ENCODE measurements at places on chromosomes 12 and 14.

DNA sequence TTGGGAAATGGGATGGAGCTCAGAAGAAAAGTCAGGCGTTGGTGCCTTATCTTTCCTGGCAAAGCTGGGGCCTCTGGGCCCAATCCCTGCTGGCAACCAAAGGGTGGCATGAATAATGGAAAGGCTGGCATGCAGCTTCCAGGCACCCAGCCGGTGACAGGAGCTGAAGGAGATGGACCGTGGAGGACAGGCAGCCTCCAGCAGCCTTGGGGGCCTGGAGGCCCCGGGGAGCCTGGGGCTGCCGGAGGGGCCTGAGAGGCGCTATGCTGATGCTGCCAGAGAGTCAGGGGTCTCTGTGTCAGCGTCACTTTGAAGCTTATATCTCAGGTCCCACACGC is 38.2 kb upstream of the EML1 start:
- DNase-seq, result no peak

DNA sequence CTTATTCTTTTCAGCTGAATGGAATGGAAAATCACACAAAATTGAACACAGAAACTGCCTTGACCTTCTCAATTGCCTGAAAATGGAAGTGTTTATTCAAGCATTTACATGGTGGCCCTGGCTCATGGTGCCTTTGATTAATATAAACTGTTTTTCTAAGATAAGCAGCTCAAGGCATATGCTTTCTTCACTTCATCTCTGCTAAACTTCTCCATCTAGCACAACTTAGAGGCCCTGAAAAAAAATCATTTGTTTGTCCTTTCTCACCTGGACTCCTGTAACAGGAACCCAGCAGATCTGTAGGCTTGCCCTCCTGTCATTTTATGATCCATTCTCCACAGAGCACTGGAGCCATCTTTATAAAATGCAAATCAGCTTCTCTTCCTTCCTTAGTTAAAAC is 117.5 kb upstream of the KRR1 start:
- no peak for DNase-seq

GRCh38 chr12:96143827-96144565 is 50.2 kb upstream of the ELK3 start:
- no peak for DNase-seq

GRCh38 chr12:123160801-123161487 is 10.1 kb upstream of the PITPNM2 start:
- no peak for DNase-seq

GRCh38 chr12:115257791-115258190 is 573.8 kb upstream of the TBX3 start:
- no peak for DNase-seq

DNA sequence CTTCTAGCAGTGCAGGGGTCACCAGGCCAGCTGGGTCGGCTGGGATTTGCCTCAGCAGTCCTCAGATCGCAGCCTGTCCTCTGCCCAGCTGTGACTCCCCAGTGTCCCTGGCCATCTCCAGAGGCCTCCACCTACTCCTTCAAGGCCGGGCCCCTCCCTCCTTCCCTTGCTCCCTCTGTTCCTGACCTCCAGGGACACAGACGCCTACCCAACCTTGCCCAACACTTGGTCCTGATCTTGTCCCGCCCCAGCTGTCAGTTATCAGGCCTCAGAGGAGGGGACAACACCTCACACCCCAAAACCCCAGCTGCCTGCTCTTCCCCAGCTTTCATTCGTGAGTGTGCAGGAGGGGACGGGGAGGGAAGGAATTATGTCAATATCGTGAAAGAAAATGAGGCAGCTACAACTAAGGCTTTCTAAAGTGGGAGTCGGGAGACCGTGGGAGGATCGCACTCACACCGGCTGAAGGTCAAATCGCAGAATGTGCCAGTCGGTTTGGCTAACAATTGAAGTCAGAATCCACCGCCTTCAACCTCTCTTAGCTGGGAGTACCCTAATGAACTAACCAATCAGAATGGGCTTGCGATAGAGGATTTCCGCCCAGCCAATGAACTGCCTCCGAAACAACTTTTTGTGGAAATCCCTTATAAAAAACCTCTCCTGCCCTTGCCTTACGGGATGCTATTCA is 9.4 kb upstream of the PLBD2 start:
- no peak for DNase-seq

DNA sequence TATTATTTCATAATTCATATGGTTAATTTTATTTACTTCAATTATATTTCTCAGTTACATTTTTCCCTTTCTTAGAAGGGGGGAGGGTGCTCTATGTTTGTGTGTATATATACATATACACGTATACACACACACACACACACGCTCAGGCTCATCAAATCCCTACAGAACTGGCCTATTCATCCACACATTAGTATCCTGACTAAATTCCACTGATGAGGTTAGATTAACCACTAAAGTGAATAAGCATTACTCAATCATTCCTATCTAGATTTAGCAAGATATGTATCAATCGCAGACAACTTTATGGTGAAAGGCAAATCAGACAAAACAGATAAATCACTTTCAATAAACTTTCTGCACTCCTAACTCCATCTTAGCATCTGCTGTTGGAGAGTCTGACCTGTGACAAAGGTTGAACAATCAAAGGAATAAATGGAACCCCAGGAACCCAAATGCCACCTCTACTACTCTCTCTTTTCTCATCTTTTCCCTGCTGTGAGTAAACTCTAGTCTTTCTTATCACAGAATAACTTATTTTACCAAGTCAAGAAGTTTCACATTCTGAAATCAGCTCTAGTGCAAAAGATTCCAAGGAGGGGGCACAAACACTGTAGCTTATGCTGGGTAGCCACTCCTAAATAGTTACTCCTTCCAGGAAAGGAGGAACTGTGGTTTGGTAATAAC is 67.6 kb downstream of the RALGAPA1 start:
- DNase-seq, result no peak

DNA sequence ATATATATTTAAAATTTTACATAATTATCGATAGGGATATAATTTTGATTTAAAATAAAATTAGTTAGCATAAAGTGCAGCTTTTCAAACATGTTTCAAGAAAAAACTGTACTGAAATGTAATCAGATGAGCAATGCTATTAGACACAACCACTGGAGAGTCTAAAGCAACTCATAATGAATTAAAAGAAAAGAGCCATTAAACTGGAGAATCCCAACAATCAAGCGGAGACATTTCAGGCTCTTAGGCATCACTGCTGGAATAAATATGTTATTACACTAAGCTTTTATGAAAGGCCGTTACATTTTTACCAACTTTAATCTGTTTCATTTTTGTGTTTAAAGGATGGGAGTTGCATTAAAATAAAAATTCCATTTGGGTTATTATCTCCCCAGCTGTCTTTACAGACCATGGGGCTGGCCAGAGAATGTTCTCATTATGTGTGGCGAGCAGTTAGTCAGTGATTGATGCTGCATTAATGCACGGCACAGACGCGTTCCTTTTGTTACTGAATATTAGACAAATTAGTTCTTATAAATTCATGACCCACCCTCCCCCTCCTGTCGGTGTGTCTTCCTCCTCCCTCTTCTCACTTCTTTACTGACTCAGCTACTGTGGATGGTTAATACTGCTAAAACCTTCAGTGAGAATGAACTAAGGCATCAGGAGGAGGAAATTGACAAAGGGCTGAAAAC is 156.8 kb downstream of the PDZRN4 start:
- no peak for DNase-seq

- DNase-seq, result no peak
Observed at GRCh38 chr12:15982921-15983320, 71.8 kb downstream of the DERA start.

GRCh38 chr14:87935886-87936285 is 57.1 kb downstream of the GALC start:
- DNase-seq, result no peak

GRCh38 chr14:102993523-102993922 is 63.8 kb downstream of the CDC42BPB start:
- no peak for DNase-seq

GRCh38 chr12:111864913-111865312 is 22.9 kb downstream of the MAPKAPK5 start:
- DNase-seq, result no peak

- no peak for DNase-seq
Observed at GRCh38 chr14:22391908-22392565, 197.0 kb downstream of the DAD1 start.

GRCh38 chr14:80213602-80214001 is 2.3 kb upstream of the DIO2 start:
- DNase-seq, result no peak

- no peak for DNase-seq
Observed at GRCh38 chr14:68203871-68204270, 384.3 kb downstream of the RAD51B start.

DNA sequence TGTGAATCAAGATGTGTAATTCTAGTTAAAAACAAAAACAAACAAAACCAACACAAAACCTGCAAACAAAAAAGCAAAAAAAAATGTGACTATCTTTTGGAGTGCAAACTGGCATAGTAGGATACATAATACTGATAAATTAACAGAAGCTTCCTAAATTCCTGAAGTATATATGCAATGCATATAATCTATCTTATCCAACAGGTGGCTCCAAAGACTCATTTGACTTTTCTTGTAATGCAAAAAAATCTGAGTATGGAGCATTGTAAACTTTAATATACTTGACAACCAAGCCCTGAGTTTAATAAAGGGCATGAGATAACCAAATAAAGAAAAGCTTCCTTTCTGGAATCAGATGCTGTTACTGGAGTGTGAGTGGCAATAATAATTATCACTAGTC is 1003.6 kb downstream of the FSCB start:
- DNase-seq, result no peak

GRCh38 chr12:110501399-110501751 is 536 bp downstream of the VPS29 start:
- no peak for DNase-seq

DNA sequence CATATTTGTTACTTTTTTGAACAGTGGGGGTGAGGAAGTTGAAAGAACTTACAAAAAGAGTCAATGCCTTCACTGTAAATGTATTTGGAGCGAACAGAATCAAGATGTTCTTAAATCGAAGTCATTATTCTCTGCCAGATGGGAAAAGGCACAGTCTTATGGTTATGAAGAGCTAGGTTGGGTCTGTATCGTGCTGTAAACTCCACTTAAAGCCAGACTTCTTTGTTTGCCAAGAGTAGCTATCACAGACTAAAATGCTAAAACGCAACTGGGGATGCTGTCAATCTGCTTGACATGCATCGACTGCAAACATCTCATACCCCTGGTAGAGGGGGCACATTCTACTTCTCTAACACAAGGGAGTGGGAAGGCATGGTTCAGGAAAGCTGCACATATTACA is 160.4 kb downstream of the DACT1 start:
- no peak for DNase-seq
